ENCODE measurements at places on chromosomes 6 and 20.

GRCh38 chr20:33503564-33503963 lies 13.7 kb downstream of the CBFA2T2 start:
- DNase-seq, result no peak

GRCh38 chr20:18252597-18253451 lies 35.5 kb upstream of the ZNF133 start:
- DNase-seq, result no peak

- no peak for DNase-seq
Observed at GRCh38 chr20:54132612-54133433, 41.0 kb downstream of the CYP24A1 start.

DNA sequence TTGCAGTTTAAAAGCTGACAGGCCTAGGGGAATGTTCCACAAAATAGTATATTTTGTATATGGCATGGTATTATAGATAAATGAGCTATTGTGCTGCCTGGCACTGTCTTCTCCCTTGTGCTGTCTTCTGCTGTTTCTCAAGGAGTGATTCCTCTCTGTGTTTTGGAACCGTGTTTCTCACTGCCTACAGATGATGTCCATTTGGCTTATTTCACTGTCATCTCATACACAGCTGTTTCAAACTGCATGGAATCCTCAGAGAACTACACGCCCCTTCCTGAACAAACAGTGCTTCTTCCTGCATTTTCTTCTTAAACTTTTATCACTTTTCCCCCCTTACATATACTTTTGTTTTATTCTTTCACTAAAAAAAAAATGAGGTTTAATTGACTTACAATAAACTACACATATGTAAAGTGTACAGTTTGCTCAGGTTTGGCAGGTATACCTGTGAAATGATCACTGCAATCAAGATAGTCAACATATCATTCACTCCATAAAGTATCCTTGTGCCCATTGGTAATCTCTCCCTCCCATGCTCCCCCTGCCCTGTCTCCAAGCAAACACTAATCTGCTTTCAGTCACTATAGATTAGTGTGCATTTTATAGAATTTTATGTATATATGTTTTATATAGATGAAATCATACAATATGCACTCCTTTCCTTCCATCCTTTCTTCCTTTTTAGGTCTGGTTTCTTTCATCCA lies 43.0 kb downstream of the CBFA2T2 start:
- no peak for DNase-seq

DNA sequence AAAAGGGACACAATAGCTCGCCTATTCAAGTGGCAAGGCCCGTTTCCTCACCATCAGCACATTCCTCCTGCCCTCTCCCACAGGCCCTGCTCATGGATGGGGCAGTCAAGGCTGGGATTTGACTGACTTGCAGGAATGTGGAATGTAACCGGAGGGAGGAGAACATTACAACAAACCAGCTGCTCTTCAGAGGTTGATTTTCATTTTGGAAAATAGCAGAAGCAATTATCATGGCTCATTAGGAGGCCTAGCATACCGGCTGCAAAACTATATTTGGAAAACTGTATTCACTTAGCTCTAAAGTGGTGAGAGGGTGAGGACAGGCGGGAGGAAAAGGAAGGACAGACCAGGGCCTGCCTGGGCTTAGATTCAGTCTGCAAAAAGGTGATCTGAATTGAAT lies 283.7 kb downstream of the CD83 start:
- DNase-seq, result no peak

- DNase-seq, result no peak
Observed at GRCh38 chr6:5025911-5026819, 22.3 kb upstream of the RPP40 start.

DNA sequence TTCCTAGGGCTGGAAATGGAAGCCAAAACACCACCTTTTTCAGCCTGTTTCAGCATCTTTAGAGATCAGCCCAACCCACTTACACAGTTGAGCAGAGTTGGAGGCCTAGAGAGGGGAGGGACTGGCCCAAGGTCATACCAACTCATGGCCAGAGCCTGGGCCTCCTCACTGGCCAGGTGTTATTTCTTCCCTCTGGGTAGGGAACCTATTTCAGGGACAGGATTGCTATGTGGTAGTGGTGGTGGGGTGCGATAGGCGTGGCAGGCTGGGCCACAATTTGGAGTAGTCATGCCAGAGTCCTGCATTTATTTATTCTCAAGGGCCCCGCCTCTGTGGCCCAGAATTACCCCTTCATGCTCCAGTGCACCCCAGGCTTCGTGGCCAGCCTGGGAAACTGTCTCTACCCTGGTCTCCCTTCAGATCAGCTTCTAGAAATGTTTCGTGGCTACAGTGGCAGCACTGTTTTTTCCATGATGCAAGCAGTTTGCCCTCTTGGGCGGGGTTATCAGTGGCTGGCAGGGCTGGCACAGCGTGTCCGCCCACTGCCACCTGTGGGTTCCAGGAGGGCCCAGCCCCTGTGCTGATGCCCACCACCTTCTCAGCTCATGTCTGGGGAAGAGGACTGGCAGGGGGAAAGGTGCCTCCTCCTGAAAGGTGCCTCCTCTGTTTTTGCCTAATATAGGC lies 6.2 kb downstream of the VEGFA start:
- no peak for DNase-seq

DNA sequence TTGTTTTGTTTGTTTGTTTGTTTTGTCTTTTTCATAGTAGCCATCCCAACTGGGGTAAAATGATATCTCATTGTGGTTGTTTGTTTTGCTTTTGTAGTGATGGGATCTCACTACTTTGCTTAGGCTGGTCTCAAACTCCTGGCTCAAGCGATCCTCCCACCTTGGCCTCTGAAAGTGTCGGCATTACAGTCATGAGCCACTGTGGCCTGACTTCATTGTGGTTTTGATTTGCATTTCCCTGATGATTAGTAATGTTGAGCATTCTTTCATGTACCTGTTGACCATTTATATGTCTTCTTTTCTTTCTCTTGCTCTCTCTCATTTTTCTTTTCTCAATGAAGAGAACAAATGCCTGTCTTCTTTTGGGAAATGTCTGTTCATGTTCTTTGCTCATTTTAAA lies 30.8 kb upstream of the HLA-DOA start:
- no peak for DNase-seq

DNA sequence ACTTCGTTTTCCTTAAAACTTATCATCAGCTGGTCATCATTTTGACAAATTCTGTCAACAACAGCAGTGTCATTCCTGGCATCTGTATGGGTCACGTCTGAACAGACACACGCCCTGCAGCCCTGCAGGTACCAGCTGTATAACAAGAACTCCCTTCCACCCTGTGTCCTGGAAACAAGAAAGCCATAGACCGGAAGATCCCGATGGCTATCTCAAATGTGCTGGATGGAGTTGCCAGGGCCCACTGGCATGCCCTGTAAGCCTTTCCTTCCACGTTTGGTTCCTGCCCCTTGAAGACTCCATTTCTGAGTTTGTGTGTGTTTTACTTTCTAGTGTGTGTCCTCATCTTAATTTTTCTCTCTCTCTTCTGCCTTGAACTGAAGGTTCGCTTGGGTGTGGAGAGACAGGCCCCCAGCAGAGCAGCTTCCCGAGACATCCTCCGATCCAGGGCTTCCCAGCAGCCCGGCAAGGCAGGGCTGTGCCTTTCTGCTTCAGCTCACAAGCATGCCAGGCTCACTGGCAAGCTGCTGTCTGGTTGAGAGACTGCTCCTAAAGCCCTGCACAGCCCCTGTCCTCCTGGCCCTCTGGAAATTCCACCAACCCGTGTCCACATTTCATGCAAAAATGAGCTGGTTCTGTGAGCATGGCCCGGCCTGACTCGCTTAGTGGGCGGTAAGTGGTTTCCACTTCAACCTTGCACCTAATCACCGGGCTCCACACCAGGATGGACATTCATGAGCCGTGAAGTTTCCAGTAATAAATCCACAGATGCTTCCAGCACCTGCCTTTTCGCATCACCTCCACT lies 8.7 kb downstream of the GFRA4 start:
- no peak for DNase-seq

DNA sequence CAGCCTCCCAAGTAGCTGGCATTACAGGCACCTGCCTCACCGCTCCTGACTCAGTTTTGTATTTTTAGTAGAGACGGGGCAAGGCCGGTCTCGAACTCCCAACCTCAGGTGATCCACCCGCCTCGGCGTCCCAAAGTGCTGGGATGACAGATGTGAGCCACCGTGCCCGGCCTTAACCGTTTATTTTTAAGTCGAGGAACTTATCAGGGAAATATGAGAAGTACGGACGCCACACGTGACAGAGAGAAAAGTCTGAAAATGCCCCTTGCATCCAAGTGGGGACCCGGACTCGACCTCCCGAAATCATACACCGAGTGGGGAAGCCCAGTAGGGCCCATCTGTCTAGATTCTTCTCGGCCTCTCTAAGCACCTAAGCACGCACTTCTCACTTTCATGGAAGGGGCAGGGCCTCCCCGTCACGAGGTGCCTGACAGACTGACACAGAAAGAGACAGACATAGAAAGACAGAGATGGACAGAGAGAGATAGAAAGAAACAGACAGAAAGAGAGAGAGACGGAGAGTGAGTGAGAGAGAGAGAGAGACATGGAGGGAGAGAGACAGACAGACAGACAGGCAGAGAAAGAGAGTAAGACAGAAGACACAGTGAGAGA lies 756.5 kb upstream of the DEFB115 start:
- no peak for DNase-seq

- no peak for DNase-seq
Observed at GRCh38 chr6:157989541-157990289, 8.1 kb downstream of the SYNJ2 start.

GRCh38 chr6:29925727-29926412 lies 16.5 kb upstream of the HLA-A start:
- no peak for DNase-seq

DNA sequence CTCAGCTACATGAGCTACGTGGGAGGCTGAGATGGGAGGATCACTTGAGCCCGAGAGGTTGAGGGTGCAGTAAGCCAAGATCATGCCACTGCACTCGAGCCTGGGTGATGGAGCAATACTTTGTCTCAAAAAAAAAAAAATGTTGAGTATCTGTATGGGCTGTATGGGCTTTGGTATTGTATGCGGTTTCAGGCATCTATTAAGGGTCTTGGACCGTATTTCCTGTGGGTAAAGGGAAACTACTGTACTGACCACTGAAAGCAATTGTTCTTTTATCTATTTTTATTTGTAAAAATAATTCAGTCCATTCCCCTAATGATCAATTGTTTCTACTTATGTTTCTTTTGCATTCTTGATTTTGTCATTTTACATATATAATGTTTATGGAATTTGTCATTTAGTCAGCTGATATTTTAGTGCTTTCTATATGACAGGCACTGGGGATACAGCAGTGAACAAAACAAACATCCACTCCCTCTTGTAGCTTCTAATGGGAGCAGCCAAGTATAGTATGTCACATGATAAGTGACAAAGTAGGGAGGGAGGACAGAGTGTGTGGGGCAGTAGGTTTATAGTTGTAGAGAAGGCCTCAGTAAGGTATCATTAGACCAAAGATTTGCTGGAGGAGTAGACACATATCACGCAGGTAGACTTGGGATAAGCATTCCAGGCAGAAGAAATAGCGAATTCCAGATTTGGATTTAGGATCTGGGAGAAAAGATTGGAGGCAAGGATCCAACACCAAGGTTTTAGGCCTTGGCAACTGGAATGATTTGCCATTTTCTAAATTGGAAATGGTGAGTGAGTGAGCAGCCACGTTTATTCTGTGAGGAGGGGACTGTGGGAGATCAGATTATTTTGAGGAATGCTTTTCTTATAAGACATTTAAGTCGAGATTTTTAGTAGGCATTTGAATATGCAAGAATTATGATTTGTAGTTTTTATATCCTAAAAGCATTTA lies 6.0 kb downstream of the PCMT1 start:
- DNase-seq, result no peak

- no peak for DNase-seq
Observed at GRCh38 chr6:166476061-166476591, 93.4 kb upstream of the MPC1 start.

DNA sequence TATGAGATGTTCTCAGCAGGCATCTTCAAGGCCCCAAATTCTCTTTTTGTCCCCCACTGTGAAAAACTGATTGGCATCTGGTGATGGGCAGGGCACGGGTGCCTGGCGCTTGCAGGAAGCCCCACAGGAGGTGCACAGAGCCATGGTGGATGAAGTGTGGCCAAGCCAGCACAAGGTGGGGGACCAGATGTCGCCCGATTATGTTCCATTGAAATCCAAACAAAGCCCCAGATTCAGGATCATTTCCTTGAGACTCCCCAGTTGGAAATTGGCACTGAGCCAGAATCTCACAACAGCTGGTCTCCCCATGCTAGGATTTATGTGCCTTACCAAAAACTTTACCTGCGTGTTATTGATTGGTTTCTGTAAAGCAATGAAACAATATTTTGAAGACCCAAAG lies 186.1 kb downstream of the ADAT2 start:
- DNase-seq, result no peak

- no peak for DNase-seq
Observed at GRCh38 chr6:28003059-28003458, 46.0 kb downstream of the OR2B6 start.

DNA sequence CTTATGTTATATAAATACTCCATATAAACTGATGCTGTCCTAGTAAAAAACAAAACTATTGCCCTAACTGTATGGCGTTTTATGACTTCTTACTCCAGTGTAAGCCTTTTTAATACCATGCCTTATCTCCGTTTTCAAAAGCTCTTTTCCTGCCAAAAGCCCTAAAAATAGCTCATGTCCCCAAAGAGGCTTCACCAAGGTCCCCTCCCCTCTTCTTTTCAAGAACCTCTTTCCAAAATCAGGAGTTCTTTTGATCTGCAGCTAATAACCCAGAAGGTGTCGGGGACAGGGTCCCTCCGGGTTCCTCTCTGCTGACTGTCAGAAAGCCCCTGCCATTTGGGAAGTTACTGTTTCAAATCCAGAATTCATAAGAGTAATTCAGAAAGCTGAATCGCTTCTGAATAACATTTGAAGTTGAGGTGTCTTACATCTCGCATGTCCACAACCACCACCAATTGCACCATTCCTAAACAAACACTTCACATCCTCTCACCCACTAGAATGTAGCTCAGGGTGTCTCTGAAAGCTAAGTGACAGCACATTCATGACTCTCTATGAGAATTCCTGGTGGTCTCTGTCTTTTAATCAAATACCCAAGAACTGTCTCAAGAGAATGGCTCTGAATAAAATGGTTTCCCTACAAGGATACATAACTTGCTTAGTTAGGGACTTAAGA lies 13.3 kb downstream of the TASP1 start:
- DNase-seq, result no peak

- DNase-seq, result no peak
Observed at GRCh38 chr6:139028215-139028657, 309 bp upstream of the ABRACL start.

GRCh38 chr6:117933471-117933870 lies 26.4 kb downstream of the SLC35F1 start:
- no peak for DNase-seq

DNA sequence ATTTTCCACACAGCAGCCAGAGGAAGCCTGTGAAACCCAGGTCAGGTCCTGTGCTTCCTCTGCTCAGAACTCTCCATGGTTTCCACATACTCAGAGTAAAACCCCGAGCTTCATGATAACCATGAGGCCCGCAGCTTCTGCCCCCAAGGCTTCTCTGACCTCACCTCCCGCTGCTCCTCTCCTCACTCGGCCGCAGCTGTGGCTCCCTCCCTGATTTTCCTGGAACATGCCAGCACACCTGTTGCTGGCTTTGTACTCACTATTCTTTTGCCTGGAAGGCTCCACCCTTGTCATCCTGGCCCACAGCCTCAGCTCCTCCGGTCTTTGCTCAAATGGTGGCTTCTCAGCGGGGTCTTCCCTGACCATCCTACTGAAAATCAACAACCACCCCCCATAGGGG lies 341.7 kb downstream of the PREX1 start:
- no peak for DNase-seq
